Ovary (tissue), 10 donors: ENCODE measurements at places on chromosomes 5 and 9. TPM values are rescaled to one million over a fixed set of nuclear protein-coding genes. Genes with fewer than 3 reads are reported as not detected.

GRCh38 chr5:100889165-100889743 is 13.8 kb downstream of the ST8SIA4 start:
- no peak for DNase-seq

GRCh38 chr5:128264564-128265360 is 181.2 kb downstream of the SLC12A2 start:
- no peak for DNase-seq

DNA sequence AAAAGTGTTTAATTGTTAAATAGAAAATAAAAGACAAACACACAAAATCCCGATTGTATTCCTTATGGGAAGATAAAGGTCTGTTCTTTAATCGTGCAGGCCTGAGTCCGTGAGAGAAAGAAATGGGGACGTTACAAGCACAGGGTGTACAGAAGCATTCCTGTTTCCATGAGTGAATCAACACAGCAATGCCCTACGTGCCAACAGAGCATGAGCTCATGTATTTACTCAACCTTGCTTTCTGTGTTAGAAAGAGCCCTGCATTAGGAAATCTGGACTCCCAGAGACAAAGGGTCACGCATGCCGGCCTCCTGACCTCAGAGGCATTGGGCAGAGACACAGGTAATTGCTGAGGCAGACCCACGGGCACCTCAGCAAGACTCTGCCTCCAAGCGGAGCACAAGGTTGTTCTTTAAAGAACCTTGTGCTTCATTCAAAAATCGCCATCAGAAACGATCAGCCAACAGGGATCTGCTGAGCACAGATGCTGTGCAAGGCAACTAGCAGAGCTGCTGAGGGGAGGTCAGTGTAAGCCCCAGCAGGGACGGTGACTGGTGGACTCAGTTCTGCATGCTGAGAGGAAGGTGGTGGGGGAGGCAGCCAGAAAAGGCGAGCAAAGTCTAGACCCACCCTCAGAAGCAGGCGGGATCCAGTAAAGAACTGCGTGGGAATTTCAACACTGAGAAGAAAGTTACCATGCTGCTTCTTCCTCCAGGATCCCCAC is 101.0 kb downstream of the TLE1 start:
- DNase-seq = no peak

DNA sequence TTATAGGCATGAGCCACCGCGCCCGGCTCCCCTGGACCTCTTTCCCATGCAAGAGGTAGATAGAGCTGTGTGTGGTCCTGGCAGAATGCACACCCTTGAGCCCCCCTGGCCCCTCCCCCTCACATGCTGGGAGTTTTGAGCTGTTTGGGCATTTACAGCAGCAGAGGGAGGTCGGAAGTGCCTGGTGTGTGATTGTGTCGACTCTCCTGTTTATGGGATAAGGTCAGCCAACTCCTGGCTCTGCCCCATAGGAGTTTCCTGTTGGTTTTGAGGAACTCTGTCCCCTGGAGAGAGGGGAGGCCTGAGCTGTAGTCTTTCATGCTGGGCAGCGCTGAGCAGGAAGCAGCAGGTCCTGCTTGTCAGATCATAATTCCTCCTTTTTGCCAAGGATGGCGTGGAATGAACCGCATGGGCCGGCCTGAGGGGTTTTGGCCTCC is 6.0 kb downstream of the LRRC8A start:
- no peak for DNase-seq

DNA sequence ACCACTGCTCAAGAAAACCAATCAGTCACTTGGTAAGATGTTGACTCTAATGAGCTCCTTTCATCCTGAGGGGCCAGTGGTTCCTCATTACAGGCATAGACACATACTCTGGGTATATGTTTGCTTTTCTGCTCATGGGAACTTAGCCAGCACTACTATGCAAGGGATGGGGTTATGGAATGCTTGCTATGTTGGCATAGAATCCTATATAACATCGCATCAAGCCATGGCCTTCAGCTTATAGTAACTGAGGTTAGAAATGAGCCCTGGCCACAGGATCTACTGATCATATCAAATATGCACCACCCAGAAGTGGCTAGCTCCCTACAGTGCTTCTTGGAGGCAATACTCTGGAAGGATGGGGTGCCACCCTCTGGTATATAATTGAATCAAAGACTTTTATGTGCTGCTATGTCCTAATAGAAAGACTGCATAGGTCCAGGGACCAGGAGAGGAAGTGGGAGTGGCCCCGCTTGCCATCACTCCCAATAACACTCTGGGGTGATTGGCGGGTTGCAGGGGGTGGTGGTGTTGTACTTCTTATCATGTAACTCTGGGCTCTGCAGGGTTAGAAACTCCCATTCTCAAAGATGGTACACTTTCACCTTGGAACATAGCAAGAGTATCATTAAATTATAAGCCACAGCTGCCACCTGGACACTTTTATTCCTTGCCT is 70.3 kb downstream of the ZNF366 start:
- no peak for DNase-seq

DNA sequence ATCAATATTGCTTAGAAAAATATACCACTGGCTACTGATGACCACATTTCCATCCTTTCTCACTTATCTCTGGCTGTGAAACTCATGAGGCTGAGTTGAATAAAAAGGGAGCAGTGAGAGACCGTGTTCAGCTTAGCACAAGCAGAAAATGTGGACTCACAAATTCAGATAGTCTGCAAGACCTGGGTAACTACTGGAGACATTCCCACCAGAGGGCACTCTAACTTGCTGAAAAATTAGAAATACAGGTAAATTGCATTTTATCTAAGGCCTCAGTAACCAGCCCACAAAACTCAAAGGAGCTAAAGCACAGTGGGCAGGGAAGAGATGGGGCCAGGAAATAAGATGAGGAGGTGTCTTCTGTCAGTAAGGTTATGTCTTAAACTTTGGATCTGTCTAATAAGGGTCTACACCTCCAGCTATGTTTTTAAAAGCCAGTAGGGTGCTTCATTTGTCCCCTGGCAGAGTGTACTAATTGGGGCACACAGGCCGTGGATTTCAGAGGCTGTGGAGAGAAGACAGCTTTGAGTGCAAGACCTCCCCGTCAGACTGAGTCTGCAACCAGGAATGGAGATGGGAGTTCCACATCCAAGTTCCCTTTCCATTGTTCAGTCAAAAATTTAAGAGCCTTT is 8.7 kb upstream of the NDUFB6 start:
- no peak for DNase-seq

DNA sequence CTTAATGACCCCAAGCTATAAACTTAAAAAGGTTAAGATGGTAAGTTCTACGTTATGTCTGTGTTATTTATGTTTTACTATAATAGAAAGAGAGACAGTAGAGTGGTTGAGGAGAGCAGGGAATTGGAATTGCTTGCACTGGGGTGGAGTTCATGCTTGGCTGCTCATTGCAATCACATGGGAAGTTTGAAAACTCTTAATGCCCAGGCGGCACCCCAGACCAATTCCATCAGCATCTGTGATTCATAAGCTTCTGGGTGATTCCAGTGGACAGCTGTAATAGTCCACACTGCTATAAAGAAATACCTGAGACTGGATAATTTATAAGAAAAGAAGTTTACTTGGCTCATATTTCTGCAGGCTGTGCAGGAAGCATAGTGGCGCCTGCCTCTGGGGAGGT is 323.9 kb upstream of the MSX2 start:
- no peak for DNase-seq

GRCh38 chr5:157563373-157563928 is 12.1 kb downstream of the ADAM19 start:
- peak; percentile 69 for DNase-seq

DNA sequence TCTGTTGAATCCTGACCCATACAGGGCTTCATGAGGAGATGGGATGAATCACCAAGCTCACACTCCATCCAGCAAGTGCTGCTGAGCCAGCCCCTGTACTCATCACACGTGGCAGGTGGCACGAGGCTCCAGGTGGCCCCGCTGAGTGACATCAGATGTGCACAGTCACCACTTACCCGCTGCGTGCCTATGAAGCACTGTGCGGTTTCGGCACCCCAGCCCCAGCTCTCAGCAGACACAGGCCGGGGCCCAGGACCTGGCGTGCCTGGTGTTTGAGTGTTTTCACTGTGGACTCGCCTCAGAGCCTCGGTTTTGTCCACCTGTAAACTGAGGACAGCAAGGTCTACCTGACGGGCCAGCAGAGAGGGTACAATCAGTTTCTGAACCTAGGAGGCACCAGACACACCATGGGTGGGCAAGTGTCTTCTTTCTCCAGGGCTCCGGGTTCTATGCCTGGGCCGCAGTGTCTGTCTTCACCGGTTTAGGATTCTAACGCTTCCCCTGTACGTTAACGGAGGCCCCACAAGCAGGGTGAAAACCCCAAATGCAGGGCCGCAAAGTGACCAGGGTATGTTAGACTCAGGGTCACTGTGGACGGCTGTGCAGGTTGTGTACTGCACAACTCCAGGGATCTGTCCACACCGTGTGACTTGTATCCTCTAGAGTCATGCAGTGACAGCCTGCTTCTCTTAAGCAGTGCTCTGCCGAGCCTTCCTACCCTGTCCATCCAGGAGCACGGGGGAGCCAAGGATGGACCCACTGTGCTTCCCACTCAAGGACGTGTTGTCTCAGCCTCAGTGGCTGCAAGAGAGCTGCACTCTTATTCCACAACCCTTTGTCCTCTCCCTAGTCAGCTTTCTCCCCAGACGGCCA is 44.3 kb upstream of the COL5A1 start:
- DNase-seq = peak; percentile 17

DNA sequence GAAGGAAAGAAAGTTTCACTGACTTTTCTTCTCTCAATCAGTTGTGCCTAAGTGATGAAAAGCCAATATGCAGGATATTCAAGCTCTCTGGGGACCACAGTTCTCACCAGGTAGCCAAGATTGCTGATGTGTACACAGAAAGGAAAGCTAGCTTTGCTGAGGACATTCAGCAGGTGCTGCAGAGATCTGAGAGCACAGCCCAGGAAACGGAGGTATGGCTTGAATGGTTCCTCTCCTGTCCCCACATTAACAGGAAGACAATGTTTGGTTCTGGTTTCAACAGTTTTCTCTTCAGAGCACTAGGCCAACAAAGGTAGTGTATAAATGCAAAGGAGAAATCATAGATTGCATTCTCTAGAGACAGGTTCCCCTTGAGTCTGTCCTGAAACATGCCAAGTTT is 69.6 kb downstream of the PTPDC1 start:
- DNase-seq = no peak

- DNase-seq = no peak
Observed at GRCh38 chr9:96293498-96294158, 8.3 kb downstream of the HSD17B3 start.

GRCh38 chr5:123599171-123599570 is 87.2 kb downstream of the CSNK1G3 start:
- no peak for DNase-seq

- DNase-seq = no peak
Observed at GRCh38 chr5:176884571-176884890, 14.6 kb downstream of the HK3 start.

DNA sequence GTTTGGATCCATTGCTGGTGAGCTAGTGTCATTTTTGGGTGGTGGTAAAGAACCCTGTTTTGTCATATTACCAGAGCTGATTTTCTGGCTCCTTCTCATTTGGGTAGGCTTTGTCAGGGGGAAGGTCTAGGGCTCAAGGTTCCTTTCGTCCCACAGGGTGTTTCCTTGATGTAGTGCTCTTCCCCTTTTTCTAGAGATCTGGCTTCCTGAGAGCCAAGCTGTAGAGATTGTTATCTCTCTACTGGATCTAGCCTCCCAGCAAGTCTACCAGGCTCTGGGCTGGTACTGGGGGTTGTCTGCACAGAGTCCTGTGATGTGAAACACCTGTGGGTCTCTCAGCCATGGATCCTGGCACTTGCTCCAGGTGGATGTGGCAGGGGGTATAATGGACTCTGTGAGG is 145.9 kb downstream of the HINT1 start:
- DNase-seq = no peak

GRCh38 chr9:15485836-15486666 is 24.7 kb downstream of the PSIP1 start:
- DNase-seq = no peak

DNA sequence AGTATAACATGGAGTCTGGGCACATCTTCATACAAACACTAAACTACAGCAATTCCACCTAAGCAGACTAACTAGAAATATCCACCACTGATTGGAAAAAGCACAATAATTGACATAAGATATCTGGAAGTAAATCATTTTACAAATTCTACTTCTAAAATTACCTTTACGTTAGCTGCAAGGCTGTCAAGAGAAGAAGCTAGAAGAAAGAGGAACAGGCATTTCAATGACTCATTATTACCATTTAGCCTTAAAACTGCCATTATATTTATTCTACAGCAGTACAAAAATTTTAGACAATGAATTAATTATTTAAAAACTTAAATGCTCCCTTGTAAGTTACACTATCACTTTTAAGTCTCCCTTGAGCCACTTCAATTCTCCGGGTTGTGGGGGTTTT is 43.4 kb upstream of the PLPP6 start:
- no peak for DNase-seq

DNA sequence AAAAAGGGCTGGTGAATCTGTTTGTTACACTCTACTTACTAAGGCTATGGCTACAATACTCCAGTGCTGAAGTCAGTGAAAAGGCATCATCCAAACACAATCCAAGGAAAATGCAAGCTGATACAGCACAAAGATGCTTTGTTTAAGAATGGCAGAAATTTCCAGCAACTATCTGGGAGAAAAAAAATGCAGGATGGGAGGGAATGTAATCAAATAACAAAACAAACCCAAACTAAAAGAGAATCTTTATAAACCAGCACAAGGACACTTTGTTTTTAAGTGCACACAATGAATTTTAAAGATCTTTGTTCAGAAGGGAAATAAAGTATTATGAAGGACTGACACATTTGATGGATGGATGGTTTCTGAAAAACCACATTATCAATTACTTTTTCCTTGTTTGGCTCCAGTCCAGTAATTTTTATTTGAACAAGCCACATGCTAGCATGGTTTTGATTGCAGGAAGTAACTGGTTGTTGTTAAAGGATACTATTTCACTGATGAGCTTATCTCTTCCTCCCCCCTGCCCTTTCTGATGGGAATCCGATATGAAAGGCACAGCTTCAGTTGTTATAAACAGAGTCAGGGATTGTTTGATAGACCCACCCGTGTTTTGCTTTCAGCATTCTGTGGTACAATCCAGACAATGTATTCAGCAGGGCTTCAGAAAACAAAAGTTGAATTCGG is 12.1 kb upstream of the TLE4 start:
- DNase-seq = no peak

Gene CHSY3
- 2.2 TPM for total RNA-seq

Gene SLC35D2
- 25.4 TPM for total RNA-seq

Gene ITGA2
- 0.36 TPM for total RNA-seq

Gene ARL14EPL
- not detected for total RNA-seq

Gene ZNG1E
- total RNA-seq = 45.7 TPM

Gene MLLT3
- 12.1 TPM for total RNA-seq

Gene PTGR1
- total RNA-seq = 29.8 TPM

Gene XPA
- total RNA-seq = 13.7 TPM

Gene PCDHB15
- 12.8 TPM for total RNA-seq

Gene IQGAP2
- 10.3 TPM for total RNA-seq
